Activated CD4-positive, alpha-beta T cell treated with anti-CD3 and anti-CD28 coated beads, Interleukin-2, amount 10 ng/mL, durations not matched to agents 24 days and 14 days (primary cell): ENCODE measurements at places on chromosomes 2 and 18. TPM values are rescaled to one million over a fixed set of nuclear protein-coding genes. Genes with fewer than 3 reads are reported as not detected.

The GALNT3 gene
- 4.9 and 6.1 TPM in 2 replicates for total RNA-seq

The RBM43 gene
- 2.5 and 3.4 TPM in 2 replicates for total RNA-seq

The MAL gene
- 166 and 167 TPM in 2 replicates for total RNA-seq

The GPBAR1 gene
- 0.40 and 0.68 TPM in 2 replicates for total RNA-seq

- no peaks in the 10 kb centered on the region for H3K27me3 ChIP-seq
- H3K27ac ChIP-seq: no peak overlapping the region
- H3K36me3 ChIP-seq: peaks cover 9% of the 10 kb centered on the region
- H3K4me3 ChIP-seq: no peak overlapping the region
- DNase-seq: no peak
Measured at GRCh38 chr18:79374408-79375171, 21.1 kb upstream of the NFATC1 start.

- no peaks in the 10 kb centered on the region for H3K4me1 ChIP-seq
- no peaks in the 10 kb centered on the region for H3K27me3 ChIP-seq
- no peak overlapping the region for H3K27ac ChIP-seq
- H3K36me3 ChIP-seq: no peaks in the 10 kb centered on the region
Measured at GRCh38 chr18:45056926-45057325, 376.2 kb downstream of the SETBP1 start.

GRCh38 chr18:55149994-55150393 lies 190.7 kb upstream of the CCDC68 start:
- no peak overlapping the region for H3K4me3 ChIP-seq
- no peak for DNase-seq
- no peaks in the 10 kb centered on the region for H3K36me3 ChIP-seq
- no peak overlapping the region for H3K27ac ChIP-seq

DNA sequence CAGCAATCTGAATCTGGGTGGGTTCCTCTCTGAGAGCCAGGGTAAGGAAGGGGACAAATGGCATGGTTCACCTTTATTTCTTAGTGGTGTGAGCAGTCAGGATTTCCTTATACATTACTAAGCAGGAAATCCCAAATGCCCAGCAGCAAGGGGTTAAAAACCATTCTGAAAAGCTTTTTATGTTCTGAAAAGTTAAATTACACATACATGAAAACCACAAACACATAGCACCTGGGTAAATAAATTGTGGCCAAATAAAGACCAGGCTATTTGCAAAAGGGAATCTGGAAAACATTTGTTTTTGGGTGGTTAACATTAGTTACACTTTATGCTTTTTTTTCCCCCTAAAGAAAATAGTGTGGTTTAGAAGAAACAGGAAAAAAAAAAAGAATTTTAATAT lies 156.1 kb downstream of the AGPS start:
- no peaks in the 10 kb centered on the region for H3K27me3 ChIP-seq
- no peak overlapping the region for H3K4me3 ChIP-seq
- DNase-seq: no peak
- H3K4me1 ChIP-seq: peaks cover 27% of the 10 kb centered on the region

DNA sequence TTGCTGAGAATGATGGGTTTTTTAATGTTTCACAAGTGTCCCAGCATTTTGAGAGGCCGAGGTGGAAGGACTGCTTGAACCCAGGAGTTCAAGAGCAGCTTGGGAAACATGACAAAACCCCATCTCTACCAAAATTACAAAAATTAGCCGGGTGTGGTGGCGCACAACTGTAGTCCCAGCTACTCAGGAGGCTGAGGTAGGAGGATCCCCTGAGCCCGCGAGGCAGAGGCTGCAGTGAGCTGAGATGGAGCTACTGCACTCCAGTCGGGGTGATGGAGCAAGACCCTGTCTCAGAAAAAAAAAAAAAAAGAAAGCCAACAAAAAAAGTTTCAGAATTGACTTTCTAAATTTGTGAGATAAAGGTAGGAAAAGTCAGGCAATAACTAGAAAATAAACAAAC lies 8.7 kb downstream of the TFCP2L1 start:
- H3K36me3 ChIP-seq: no peaks in the 10 kb centered on the region
- peaks cover 11% of the 10 kb centered on the region for H3K27me3 ChIP-seq
- no peak for DNase-seq
- no peak overlapping the region for H3K4me3 ChIP-seq
- no peaks in the 10 kb centered on the region for H3K4me1 ChIP-seq
- no peak overlapping the region for H3K27ac ChIP-seq

GRCh38 chr2:25833566-25833965 lies 44.7 kb downstream of the ASXL2 start:
- no peak overlapping the region for H3K4me3 ChIP-seq
- no peaks in the 10 kb centered on the region for H3K27me3 ChIP-seq
- no peak for DNase-seq

DNA sequence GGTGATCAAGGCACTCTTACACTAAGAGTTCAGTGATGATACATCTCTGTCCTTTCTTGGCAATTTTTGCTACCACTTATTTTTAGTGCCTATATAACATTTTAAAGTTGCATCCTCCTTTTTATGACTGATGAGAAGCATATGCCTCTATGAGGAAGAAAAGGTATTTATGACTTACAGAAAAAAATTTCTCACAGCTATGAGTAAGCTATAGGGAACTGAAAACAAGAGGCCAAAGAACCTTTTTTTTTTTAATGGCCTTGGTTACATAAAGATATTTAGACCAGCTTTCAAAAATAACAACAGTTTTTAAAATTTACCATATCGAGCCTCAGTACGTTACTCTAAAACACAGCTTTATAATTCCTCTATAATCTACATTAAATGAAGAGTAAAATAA lies 21.3 kb downstream of the MBD5 start:
- H3K4me3 ChIP-seq: no peak overlapping the region
- no peak for DNase-seq
- no peak overlapping the region for H3K27ac ChIP-seq
- no peaks in the 10 kb centered on the region for H3K27me3 ChIP-seq

GRCh38 chr2:97739020-97739892 lies 25.9 kb downstream of the ZAP70 start:
- no peak overlapping the region for H3K4me3 ChIP-seq
- no peak overlapping the region for H3K27ac ChIP-seq
- no peak for DNase-seq
- peaks cover 64% of the 10 kb centered on the region for H3K36me3 ChIP-seq
- H3K27me3 ChIP-seq: no peaks in the 10 kb centered on the region

GRCh38 chr2:158464426-158465281 lies 7.9 kb downstream of the PKP4 start:
- no peak for DNase-seq
- H3K36me3 ChIP-seq: peaks cover 5% of the 10 kb centered on the region
- no peak overlapping the region for H3K27ac ChIP-seq
- peaks cover 14% of the 10 kb centered on the region for H3K4me1 ChIP-seq
- no peak overlapping the region for H3K4me3 ChIP-seq
- peaks cover 3% of the 10 kb centered on the region for H3K27me3 ChIP-seq

DNA sequence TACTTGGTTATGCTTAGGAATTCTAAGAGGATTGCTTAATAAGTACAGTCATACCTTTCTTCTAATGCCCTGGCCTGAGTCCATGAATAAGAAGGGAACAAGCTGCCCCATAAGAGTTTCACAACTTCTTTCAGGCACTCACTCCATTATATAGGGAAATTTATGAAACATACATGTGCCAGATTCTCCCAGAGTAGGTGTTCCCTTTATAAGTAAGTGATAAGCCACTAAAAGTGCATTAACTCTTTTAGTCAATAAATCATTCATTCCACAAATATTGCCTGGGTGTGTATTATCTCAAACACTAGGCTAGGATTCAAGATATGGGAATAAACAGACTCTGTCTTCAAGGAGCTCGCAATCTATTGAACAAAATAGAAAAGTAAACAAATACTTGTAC lies 84.5 kb upstream of the RBBP8 start:
- no peak overlapping the region for H3K4me3 ChIP-seq
- no peak for DNase-seq
- peaks cover 34% of the 10 kb centered on the region for H3K27me3 ChIP-seq
- no peak overlapping the region for H3K27ac ChIP-seq
- no peaks in the 10 kb centered on the region for H3K36me3 ChIP-seq

DNA sequence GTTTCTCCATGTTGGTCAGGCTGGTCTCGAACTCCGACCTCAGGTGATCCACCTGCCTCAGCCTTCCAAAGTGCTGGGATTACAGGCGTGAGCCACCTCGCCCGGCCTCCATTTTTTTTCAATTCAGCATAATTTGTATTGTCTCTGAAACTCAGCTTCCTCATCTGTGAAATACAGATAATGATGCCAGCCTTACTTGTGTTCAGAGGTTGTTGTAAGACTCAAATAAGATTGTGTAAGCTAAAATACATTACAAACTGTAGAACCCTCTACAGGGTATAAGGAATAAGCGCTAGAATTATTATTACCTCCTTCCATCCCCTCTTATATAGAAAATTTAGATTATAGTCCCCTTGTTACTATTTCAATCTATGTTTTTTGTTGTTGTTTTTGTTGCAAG lies 24.8 kb upstream of the STARD7 start:
- no peaks in the 10 kb centered on the region for H3K27me3 ChIP-seq
- H3K36me3 ChIP-seq: no peaks in the 10 kb centered on the region
- H3K27ac ChIP-seq: no peak overlapping the region
- DNase-seq: no peak
- no peaks in the 10 kb centered on the region for H3K4me1 ChIP-seq

DNA sequence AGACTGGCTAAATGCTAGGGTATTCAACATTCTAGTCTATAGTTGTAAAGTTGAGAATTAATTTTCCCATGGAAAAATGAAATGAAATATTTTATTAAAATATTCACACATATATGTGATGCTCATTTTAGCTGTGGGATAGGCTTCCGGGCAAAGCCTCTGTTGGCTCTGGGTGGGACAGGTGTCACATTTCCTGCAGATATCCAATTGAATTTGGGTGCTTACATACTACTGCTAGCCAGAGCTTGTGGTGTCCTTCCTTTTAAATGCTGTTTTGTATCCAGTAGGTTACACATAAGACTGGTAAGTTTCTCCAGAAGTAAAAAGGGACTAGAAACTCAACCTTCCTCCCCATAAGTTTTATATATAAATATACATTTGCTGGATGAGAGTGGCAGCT lies 73.8 kb downstream of the RPRM start:
- H3K27ac ChIP-seq: no peak overlapping the region
- H3K4me3 ChIP-seq: no peak overlapping the region
- no peak for DNase-seq
- no peaks in the 10 kb centered on the region for H3K36me3 ChIP-seq
- H3K4me1 ChIP-seq: no peaks in the 10 kb centered on the region

DNA sequence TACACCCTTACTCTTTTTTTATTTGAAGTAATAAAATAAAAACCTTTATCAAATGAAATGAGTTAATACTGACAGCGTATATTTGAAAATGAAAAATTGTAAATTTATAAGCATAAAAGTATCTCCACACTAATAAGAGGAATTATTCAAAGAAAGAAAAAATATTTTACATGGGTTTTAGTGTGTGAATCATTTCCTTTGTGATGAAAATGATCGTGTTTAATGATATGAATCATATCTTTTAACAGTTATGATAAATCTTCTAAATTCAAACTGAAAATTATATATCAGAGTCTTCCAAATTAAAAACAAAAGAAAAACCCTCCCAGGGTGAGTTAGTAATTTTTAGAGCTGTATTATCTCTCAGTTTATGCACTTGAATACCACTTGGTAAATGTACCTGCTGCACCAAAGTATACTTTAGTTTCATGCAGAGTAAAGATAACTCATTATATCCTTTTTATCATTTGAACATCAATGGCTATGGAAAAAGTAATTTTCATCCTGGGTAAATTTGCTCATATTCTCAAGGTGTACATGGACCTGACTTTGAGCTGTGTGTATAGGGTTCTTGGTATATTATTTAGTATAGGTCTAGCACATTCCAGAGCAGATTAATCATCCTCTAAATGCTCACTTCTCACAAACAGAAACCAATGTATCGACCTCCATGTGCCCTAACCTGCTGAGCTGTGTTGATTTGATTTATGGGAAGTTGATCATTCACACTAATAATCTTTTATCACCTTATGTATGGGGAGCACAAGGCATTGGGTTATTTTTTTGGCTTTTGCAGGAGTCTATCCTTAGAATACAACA lies 98.7 kb upstream of the VWC2L start:
- H3K4me1 ChIP-seq: no peaks in the 10 kb centered on the region
- H3K4me3 ChIP-seq: no peak overlapping the region
- DNase-seq: no peak
- no peaks in the 10 kb centered on the region for H3K27me3 ChIP-seq
- H3K27ac ChIP-seq: no peak overlapping the region

DNA sequence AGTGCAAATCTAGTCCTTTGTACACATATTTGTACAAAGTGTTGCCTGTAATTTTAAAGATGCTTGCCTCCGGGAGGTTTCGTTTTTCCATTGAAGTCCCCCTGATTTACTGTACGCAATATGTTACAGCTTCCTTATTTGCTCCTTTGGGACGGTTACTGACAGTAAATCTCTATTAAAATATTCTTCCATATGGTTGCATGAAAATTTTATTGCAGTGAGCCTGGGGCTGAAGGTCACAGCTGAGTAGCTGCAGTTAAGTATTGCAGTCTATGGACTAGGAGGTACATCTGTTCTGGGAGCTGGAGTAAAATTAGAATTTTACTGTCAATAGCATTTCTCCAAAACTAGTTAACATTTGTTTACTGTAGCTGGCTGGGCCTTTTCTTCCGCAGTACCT lies 119.2 kb downstream of the ETAA1 start:
- no peaks in the 10 kb centered on the region for H3K4me1 ChIP-seq
- no peaks in the 10 kb centered on the region for H3K27me3 ChIP-seq
- no peak overlapping the region for H3K4me3 ChIP-seq
- H3K36me3 ChIP-seq: no peaks in the 10 kb centered on the region
- DNase-seq: no peak
- H3K27ac ChIP-seq: no peak overlapping the region

DNA sequence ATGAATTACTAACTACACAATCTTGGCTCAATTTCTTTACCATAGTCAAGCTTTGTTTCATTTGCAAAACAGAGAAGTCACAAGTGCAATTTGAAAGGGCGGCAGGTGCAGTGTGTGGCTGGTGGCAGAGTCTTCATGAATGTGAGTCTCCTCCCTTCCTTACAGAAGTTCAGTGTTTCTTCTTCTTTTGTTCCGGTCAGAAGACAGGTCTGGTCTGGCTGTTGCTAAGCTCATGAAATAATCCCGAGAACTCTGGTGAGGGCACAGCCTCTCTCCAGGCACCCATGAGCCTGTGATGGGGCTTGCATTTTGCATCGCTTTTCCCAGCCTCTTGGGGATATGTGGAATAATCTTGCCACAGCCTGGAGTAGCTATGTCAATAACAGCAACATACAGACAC lies 824.8 kb upstream of the SALL3 start:
- H3K27me3 ChIP-seq: no peaks in the 10 kb centered on the region
- no peak for DNase-seq
- no peaks in the 10 kb centered on the region for H3K36me3 ChIP-seq

- no peak overlapping the region for H3K4me3 ChIP-seq
- no peak overlapping the region for H3K27ac ChIP-seq
- DNase-seq: peak; percentile 78
Measured at GRCh38 chr2:18178736-18179349, 300.4 kb downstream of the KCNS3 start.

DNA sequence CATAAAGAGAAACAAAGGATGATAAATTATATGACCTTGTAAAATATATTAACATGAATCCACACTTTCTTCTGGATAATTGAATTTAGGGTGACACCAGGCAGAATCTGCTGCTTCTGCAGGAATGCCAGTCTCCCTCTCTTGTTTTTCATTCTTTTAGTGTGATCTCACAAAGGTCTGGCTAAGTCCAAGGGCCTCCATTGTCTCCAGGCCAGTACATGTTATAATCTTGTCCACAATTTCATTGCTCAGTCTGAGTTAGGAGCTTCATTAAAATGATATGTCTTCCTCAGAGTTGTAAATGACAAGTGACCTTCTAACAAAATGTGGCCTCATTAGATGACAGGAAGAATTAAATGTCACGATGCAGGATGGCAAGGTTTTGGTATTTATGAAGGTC lies 110.2 kb downstream of the APOB start:
- no peak for DNase-seq
- H3K4me3 ChIP-seq: no peak overlapping the region
- peaks cover 5% of the 10 kb centered on the region for H3K27me3 ChIP-seq
- no peaks in the 10 kb centered on the region for H3K36me3 ChIP-seq
- no peak overlapping the region for H3K27ac ChIP-seq
- H3K4me1 ChIP-seq: no peaks in the 10 kb centered on the region
